ENCODE measurements at places on chromosomes 12 and 14.

DNA sequence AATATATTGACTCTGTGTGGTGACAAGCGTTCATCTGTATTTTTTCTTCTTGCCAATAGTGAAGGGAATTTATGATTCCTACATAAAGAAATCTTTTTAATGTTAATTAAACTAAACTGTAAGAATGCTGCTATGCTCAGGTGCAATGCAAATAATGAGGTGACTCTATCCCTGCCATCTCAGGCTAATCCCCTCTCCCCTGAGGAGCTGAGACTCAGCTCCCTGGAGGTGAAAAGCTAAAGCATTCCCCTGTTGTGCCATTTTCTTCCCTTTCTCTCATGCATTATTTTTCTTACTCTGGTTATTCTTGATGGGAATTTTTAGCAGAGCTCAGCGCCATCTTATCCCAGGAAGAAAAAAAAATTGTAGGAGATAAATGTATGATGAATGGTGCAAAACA, 113.9 kb upstream of the FGD4 start:
- DNase-seq = no peak

GRCh38 chr12:71607494-71608330, 55.9 kb downstream of the ZFC3H1 start:
- no peak for DNase-seq

DNA sequence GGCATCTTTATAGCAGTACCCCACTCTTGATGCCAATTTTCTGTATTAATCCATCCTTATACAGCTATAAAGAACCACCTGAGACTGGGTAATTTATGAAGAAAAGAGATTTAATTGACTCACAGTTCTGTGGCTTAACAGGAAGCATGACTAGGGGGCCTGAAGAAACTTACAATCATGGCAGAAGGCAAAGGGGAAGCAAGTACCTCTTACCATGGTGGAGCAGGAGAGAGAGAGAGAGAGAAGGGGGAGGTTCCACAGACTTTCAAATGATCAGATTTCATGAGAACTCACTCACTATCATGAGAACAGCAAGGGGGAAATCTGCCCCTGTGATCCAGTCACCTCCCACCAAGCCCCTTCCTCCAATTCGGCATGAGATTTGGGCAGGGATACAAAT, 84.4 kb downstream of the SLC24A4 start:
- no peak for DNase-seq

DNA sequence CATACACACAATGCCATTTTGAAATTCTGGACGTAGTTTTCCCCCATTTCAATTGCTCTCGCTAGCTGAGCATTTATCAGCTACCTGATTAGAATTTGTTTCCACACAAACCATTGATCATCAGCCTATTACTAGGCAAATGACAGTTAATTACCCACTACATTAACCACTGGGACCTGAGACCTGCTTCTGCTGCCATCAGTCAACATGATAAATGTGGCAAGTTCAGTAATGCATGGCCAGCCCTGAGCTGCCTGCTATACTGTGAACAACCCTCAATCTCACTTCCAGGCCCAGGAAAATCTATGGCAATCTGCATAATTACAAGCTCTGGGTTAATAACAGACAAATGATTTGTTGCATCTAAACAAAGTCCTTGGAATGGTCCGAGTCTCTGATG, 43.5 kb downstream of the LMO3 start:
- no peak for DNase-seq

DNA sequence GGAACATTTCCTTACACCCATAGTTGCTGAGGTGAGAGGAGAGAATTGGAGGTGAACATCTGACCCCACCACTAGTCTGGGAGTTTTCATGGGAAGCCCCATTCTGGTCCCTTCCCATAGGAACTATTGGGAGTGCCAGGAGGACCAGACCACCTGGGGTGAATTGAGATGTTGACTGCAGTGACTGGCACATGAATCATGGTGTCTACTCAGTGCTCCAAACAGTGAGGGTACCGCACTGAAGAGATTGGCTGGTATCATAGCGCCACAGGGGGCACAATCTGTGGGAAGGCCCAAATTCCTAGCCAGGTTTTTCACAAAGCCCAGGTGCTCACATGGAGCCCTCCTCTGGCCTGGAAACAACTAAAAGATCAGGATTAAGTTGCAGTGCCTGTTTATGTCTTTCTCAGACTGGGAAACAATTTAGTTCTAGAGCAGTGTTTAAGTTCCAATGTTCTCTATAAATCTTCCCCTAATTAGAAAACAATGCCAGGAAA, 3.7 kb upstream of the RNASE9 start:
- DNase-seq = no peak

GRCh38 chr14:72666610-72667009, 227.3 kb downstream of the DPF3 start:
- DNase-seq = no peak

- no peak for DNase-seq
Observed at GRCh38 chr14:93009471-93010129, 86.7 kb downstream of the CHGA start.

DNA sequence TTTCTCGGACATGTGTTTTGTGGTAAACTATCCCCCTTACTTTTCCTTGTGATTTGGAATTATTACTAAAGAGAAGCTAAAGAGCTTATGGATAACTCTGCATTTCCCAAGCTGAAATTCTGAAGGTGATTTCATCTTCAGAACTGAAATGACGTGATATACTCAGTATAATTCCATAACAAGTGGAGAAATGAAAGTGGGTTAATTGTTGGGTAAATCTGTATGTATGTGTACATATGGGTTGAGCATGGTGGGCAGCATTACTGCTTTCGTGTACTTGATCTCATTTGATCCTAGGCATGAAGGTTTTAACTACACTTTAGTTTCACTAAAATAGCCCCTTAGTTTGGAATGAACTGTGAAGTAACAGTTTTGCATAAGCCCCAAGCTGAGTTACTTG, 4.1 kb downstream of the YY1 start:
- no peak for DNase-seq

GRCh38 chr12:115375186-115375991, 691.4 kb upstream of the TBX3 start:
- no peak for DNase-seq

All from stimulated activated CD4-positive, alpha-beta T cell treated with anti-CD3 and anti-CD28 coated beads, Interleukin-2, amount 100 ng/mL, for 48 hours (primary cell).